ENCODE measurements at places on chromosomes 2 and 18.
A peak's percentile ranks its signal among the peaks of the same experiment; 100 is the strongest.

DNA sequence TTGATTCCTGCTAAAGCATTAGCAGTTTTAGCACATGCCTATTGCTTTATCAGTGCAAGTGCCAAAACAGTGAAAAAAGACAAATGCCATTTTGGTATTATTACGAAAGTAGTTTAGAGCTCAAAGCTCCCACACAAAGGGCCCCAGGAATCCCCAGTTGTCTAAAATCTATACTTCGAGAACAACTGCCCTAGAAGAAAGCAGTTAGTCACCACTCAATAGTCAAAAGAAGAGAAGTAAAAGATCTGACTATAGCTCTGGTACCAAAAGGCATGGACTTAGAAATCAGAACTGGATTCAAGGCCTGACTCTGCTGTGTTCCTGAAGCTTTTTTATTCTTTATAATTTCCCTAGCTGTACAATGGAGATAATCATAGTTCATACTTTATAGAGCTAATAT, 21.8 kb downstream of the SCN3A start:
- DNase-seq: no peak

- no peak for DNase-seq
Observed at GRCh38 chr2:52135235-52135634, 1103.3 kb upstream of the NRXN1 start.

GRCh38 chr2:237601453-237602116, 11.1 kb upstream of the RAB17 start:
- DNase-seq: no peak

DNA sequence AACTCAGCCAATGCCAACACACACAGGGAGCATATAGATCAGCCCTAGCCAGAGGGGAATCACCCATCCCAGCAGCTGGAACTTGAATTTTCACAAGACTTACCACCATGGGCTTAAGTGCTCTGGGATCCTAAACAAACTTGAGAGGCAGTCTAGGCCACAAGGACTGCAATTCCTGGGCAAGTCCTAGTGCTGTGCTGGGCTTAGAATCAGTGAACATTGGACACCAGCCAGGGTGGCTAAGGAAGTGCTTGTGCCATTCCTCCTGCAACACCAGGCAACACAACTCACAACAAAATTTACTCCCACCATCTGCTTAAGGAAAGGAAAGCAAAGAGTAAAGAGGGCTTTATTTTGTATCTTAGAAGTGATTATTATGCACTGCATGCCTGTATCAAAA, 38.9 kb downstream of the SRD5A2 start:
- no peak for DNase-seq

DNA sequence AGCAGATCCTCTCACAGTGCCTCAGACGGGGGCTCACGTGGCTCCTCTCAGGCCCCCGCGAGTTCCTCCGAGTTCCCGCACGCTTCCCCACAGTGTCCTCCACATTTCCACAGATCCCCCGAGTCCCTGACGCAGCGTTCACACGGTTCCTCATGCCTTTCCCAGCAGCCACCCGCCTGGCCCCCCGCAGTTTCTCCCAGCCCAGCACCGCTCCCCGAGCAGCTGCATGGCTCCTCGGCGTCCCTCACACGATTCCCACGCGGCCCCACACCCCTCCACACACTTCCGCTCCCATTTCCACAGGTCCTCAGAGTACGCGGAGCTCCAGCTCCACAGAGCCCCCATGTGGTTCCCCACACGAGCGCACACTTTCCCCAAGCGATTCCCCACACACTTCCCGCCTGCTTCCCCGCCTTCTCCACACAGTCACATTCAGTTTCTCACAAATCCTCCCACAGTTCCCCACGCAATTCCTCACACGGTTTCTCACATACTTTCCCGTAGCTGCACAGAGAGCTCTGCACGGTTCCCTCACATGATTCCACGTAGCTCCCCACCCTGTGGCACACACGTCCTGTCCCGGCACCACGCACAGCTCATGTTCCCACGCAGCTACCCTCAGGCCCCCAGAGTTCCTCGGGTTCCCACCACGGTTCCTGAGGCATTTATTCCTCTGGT, 39.9 kb downstream of the KIF1A start:
- no peak for DNase-seq

DNA sequence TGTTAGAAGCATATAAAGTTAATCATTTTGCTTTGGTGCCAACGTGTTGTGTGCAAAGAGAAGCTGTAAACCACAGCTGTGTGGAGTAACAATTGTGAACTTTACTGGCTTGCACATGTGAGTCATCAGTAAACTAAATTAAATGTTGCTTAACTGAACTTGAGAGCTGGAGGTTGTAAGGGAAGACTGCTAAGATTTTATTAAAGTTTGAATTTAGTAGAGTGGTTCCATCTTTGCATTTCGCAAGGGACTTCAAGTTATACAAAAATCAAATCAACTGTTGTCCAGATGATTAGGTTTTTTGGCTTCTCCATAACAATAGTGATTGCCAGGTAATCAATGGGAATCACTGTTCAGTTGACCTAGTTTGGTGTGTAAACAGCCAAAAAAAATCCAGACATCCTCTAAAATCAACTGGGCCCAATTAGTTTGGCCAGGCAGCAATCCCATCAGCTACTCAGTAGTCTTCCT, 247.4 kb downstream of the MYO3B start:
- peak; percentile 52 for DNase-seq

GRCh38 chr18:48219810-48220499, 189.2 kb downstream of the ZBTB7C start:
- DNase-seq: no peak

- DNase-seq: no peak
Observed at GRCh38 chr2:88019985-88020384, 3.6 kb upstream of the RNU2-63P start.

DNA sequence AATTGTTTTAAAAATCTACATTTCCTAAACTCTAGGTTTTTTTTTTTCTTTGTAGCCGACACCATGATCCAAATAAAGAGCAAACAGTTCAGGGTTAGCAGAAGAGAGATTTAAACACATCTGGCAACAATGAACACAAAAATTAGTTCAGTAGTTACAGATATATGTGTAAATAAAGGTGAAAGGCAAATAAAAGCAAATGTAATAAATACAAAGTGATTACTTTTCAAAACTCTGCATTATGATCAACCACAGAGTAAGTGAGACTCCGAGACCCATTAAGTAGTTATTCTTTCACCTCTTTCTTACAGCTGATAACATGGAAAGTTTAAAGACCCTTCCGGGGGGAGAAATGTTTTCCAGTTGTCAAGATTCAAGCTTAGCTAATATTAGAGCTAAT, 716 bp downstream of the CALCRL start:
- no peak for DNase-seq

- peak; percentile 21 for DNase-seq
Observed at GRCh38 chr2:190583507-190584337, 49.2 kb upstream of the NEMP2 start.

DNA sequence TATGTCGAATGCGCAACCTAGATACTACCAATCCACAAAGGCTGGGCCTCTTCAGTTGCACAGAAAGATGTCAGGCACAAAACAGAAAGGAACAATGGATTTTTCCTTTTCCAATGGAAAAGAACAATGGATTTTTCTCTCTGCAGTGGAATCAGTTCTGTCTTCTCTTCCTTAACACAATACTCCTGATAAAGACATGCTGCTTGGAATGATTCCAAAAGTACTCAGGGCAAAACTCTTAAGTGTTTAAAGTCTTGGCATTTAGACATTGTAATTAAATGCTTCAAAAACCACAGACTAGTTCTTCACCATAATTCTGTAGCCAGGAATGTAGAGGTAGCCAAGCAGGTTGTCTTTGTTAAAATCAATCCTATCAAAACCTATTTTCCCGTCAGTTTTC, 46.7 kb upstream of the FLACC1 start:
- no peak for DNase-seq

DNA sequence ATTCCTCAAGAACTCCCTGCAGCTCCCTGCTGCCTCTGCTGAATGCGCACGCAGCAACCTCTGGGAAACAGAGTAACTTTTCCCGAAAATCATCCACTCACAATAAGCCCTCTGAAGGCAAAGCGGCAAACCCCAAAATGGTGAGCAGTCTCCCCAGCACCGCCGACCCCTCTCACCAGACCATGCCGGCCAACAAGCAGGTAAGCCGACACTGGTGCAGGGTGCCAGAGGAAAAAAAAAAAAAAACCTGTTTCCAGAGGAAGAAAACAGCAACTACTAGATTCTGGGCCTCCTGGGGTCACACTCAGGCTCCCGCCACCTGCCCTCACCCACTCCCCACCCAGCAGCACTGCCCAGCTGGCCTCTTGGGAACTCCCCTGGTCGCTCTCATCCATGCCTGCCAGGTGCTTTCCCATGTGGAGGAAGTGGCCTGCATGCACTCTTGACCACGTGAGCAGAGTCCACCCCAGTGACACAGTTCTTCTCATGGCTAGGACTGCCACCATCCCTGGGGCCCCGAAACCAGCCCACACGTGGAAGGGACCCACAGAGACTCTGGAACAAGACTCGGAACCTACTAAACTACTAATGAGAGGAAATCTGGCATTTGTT, 36.9 kb downstream of the KCTD18 start:
- DNase-seq: no peak

- DNase-seq: peak; percentile 12
Observed at GRCh38 chr18:32372381-32373061, 98.2 kb downstream of the GAREM1 start.

DNA sequence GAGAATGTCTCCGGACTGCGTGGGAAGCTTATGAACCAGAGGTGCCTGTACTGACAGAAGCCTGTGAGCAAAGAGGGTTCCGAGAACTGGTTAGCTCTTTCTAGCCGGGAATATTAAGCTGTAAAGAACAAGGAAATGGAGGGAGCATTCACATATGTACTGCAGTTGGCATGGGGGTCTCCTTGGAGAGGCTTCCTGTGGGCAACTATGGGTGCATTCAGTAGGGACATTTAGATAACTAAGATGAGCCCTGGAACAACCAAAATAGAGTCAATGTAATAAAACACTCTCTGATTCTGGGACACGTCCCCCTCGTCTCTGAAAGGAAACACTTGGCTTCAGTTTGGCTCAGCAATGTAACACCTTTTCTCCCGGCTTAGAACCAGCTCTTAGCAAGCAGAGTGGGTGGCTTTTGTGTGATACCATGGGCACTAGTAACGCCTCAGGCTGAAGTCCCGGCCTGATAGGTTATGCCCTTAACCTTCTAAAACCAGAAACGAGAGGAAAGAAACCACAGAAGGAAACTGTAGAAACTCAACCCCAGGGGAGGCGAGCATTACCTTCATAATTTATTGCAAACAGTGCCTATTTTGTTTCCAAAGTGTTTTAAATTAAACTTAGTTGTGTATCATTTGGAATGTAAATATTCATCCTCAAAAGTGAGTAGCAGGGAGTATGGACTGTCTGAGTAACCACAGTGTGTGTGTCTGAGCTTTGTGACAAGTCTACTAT, 48.8 kb upstream of the LPIN2 start:
- DNase-seq: no peak

GRCh38 chr2:227412877-227413276, 25.1 kb upstream of the SCYGR1 start:
- no peak for DNase-seq

- DNase-seq: no peak
Observed at GRCh38 chr18:61595615-61596251, 262.5 kb downstream of the CDH20 start.

- peak; percentile 17 for DNase-seq
Observed at GRCh38 chr2:141038341-141038740, 1092.5 kb downstream of the LRP1B start.

DNA sequence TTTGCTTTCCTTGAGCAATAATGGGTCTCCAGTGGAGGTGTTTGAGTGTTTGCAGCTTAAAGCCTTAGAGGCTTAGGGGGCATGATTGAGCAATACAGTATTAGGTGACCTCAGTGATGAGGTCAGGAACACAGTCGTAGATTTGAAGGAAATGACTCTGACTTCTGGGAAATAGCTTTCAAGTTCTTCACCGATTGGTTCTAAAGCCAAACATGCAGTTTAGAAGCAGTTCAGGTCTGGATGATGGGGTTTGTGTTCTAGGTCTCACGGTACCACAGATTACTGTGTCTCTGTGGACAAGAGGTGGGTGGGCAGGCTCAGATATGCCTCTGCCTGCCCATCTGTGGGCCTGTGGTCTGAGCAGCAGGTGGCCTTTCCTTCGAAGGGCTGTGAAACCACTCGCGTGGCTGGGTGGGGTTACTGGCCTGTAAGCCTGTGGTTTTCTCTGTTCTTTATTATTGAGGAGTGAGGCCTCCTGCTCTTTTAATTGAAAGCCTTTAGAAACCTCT, 7.8 kb downstream of the MTHFD2 start:
- DNase-seq: peak; percentile 71

DNA sequence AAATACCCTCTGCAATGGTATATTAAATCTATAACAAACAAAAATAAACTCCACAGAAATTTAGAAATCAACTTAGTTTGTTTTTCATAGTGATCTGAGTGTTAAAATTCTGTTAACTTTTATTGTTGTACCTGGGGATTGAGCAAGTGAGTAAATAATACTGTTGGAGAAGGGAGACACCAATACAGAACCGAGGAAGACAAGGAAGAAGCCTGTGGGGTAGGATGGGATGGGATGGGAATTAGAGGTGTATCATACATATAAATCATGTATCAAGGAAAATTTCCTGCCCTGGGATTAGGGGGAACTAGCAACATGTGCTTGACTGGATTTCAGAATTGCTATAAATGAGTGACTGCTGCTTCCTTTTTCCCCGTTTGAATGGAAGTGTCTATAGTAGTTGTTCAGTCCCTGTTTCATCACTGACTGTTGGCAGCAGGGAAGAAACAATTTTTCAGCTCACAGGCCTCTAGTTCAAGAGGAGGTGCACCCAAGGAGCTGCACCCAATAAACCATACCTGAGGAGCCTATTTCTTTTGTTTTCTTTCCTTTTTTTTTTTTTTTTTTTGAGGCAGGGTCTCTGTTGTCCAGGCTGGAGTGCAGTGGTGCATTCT, 53.1 kb downstream of the SP110 start:
- DNase-seq: no peak

GRCh38 chr2:65500310-65501040, 68.1 kb upstream of the SPRED2 start:
- no peak for DNase-seq

- DNase-seq: no peak
Observed at GRCh38 chr18:59911600-59911999, 11.8 kb downstream of the PMAIP1 start.

GRCh38 chr2:72094701-72095100, 53.0 kb downstream of the CYP26B1 start:
- no peak for DNase-seq

GRCh38 chr2:98348066-98348561, 1.9 kb downstream of the CNGA3 start:
- peak; percentile 38 for DNase-seq

GRCh38 chr2:14231391-14231898, 401.1 kb upstream of the LRATD1 start:
- DNase-seq: no peak

- peak; percentile 48 for DNase-seq
Observed at GRCh38 chr2:166106431-166107015, 21.3 kb downstream of the SCN1A start.

DNA sequence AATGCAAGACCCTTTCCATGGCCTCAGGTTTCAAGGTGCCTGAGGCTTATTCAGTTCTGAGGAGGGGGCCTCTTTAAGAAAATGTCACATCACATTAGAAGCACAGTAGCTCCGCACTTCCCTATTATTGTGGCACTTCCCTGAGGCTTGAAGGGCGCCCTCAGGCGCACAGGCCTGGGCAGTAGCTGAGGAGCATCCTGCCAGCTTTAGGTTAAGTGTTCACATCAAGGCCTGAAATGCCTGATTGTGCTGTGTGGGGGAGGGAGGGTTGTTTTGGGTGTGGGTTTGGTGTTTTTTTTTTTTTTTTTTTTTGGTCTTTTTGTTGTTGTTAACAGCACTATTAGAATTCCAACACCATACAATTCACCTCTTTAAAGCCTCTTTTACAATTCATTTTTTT, 107.9 kb downstream of the CABLES1 start:
- DNase-seq: no peak

- no peak for DNase-seq
Observed at GRCh38 chr2:148568597-148568996, 76.0 kb upstream of the EPC2 start.

GRCh38 chr2:150156876-150157275, 330.6 kb downstream of the RND3 start:
- DNase-seq: no peak
